Putamen (tissue), 1 donor: ENCODE measurements at places on chromosomes 7 and 10.

DNA sequence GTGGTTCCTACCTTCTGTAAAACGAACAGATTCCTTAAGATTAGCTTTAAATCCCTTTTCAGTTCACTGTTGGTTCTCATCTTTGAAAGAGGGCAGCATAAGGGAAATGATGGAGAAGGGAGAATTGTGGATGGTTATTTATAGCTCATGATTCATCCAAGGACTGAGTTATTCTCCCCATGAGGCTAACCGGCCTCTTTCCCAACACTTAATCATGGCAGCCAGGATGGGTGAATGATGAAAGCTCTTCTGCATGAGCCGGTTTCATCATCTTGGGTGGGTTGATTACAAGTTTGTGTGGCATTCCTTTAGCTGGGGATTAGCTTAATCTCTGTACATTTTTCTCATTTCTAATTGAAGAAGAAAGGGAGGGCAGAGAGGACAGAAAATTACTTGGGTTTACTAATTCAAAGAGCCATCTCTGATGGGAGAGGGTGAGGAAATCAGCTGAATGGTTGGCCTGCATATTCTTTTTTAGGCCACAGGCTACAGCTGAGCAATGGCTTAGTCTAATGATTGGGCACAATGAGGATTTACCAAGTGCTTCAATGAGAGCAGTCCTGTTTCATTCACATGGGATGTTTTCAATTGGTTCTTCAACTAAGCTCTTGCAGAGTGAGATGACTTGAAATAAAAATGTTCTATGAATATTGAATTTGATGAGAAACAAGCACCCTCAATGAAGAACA, 250.0 kb downstream of the BMPER start:
- no peak for DNase-seq

- DNase-seq = no peak
Measured at GRCh38 chr10:61100887-61101286, 156.9 kb upstream of the RHOBTB1 start.

DNA sequence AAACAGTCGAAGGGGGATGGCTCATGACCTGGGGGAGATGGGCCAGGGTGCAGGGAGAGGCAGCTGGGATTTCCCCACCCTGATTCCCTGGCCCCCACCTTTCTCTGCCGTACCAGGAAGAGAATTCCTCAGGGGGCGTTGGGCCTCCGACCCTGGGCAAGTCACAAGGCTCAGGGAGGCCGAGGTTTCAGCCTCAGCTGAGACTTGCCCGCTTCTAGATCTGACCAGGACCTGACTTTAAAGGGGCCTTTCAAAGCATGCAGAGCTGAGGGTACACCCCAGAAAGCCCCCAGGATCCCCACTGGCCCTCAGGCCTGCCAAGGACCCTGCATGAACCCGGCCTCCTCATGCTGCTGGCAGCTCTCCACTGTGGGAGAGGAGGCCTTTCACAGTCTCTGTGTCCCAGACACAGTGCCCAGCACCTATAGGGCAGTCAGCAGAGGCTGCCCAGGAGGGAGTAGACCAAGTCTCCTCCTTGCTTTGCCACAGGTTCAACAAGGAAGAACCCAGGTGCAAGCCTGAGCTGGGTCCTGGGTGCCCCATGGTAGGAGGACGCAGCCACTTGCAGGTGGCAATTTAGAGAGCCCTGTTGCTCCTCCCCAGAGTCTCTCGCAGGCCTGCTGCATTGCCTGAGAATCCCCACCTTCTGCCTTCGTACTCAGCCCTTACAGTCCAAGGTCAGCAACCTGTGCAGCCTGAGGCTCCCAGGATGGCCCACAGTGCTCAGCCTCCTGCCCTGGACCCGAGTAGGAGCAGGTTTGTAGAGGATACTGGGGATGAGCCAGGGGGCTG, 89.3 kb downstream of the CHST15 start:
- DNase-seq = no peak

GRCh38 chr10:53395449-53395848, 622.9 kb upstream of the MBL2 start:
- DNase-seq = no peak

DNA sequence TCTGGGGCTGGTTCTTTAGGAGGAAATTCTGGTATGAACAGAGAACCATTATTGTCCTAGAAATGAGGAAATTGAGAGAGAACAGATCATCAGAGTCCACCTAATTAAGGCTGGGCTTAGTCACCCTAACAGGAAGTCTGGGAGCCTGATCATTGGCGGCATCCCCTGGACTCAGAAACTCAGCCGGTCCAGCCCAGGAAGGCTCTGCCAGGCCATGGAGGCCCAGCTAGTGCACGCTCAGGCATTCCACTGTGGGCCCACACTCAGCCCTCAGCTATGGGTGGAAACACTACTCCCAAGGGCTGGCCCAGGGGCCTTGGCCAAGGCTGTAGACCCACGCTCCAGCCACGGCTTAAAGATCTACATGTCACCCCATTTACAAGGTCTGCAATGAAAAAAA, 109.2 kb downstream of the PTPN20 start:
- no peak for DNase-seq

DNA sequence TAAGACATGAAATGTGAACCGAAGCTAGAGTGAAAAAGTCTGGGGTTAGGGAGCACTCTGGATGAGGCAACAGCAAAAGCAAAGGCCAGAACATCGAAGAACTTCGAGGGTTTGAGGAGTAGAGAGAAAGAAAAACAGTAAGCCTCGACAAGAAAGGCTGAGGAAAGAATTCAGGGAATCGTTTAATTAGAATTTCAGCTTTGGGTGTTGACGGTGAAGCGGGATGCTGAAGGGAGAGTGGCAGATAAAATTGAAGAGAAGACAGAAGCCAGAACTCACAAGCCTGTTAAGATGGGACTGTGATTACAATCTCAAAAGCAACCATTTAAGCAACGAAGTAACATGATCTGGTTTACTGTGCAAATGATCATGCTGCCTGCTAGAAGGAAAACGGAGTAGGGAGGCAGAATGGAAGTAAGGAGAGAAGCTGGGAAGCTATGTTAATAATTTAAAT, 2.1 kb downstream of the TRDMT1 start:
- no peak for DNase-seq

DNA sequence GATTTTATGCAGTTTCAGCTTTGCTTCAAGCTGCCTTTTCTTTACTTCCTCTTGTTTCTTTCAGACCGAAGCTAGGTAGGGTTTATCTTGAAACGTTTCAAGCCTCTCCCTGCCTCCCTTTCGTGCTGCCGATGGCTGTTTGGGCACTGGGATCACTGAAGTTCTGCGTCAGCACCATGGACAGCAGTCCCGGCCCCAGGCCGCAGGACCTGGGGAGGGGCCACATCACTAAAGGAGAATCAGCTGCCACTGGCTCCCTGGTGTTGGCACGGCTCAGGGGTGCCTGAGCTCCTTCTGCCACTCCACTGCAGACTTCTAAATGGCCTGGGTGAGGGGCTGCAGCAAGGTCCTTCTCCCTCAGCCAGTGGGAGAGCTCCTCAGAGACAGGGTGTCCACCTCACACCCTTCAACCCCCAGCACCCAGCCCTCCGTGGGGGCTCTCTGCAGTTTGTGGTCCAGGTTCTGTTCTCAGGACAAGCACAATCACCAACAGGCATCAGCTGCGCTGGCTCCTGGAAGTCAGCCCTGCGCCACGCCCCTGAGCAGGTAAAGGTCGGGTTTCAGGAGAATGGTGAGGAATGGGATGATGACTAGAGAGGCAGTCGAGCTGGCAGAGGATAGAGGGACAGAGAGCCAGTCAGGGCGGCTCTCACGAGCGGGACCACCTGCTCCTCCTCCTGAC, 387.2 kb downstream of the TCERG1L start:
- no peak for DNase-seq

- DNase-seq = no peak
Measured at GRCh38 chr10:79445977-79446757, 743 bp upstream of the ZCCHC24 start.

DNA sequence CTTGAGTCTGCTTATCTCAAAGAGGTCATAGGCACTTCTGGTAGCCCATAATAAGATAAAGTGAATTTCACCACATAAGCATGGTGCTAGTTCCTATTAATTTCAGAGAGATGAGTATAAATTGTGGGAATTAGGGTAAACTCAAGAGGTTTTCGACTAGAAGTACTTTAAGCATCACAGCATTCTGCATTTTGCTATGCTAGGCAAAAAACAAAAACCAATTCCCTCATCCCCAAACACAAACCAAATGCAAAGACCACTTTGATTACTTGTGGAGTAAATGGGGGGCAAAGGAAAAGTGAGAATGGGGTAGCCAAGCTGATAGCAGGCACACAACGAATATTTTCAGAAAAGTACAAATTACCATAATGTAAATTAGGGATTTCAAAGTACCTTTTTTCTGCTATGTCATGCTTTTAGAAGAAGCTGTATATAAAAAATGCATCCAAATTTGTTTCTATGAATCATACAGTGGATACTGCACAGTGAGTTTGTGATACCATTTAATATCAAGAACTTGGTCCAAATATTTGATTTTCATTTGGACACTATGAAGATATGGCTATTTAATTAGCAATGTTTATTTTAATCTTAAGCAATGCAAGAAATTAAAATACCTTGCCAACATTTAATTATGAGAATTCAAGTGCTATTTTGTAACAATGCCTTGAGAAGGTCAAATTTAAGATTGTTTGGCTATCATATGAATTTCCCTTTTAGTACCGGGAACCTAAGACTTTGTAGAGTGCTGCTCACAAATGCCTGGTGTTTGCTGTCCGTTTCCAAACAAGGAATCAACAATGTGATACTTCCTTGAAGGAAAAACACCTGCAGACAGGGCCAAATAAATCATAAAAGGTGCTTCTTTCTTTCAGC, 455.5 kb downstream of the PHTF2 start:
- no peak for DNase-seq

GRCh38 chr10:79490400-79491142, 21.8 kb upstream of the EIF5AL1 start:
- no peak for DNase-seq

DNA sequence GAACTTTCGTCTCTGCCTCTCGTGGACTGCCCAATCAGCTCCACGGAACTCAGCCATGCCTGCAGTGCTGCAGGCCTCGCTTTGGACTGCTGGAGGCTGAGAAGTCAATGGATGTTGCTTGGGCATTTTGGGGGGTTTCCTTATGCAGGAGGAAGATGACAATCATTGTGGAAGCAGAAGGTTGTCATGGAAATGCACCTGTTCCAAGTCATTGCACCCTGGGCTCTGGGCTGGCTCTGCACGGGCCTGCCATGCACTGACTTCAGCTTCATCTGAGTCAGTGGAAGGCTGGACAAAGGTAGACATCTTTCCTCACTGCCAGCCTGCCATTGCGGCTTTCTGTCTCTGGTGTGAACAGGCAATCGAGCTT, 217.3 kb downstream of the RPS24 start:
- no peak for DNase-seq

- DNase-seq = no peak
Measured at GRCh38 chr7:96397936-96398598, 76.2 kb upstream of the SLC25A13 start.

- DNase-seq = no peak
Measured at GRCh38 chr10:100968062-100968736, 1.1 kb upstream of the SEMA4G start.

DNA sequence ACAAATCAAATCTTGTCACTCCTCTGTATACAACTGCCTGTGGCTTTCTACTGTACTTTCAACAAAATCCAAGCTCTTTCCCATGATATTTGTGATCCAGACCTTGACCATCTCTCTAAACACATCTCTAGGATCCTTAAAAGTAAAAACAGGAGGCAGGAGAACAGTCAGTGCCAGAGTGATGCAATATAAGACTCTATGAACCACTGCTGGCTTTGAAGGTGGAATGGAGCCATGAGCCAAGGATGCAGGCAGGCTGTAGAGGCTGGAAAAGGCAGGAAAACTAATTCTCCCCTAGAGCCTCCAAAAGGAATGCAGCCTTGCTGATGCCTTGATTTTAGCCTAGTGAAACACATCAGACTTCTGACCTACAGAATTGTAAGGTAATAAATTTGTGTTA, 45.5 kb upstream of the LRRN3 start:
- DNase-seq = no peak

GRCh38 chr10:122468926-122469781, 7.8 kb downstream of the HTRA1 start:
- DNase-seq = no peak

DNA sequence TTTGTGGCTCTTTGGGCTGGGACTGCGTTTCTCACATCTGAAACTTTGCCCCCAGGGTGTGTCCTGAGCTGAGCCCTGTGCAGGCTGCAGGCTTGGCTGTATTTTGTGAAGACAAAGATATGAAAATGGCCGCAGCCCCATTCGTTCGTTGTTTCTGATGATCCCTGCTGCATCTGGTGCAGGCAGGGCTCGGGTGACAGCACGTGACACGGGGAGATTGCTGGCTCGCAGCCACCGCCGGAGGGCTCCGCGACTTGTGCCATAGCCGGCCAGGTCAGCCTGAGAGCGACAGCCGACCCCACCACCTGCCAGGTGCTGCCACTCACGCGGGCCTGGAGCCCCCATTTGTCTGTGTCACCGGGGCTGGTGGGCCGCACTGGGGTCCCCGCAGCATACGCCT, 81.3 kb downstream of the ZRANB1 start:
- no peak for DNase-seq

DNA sequence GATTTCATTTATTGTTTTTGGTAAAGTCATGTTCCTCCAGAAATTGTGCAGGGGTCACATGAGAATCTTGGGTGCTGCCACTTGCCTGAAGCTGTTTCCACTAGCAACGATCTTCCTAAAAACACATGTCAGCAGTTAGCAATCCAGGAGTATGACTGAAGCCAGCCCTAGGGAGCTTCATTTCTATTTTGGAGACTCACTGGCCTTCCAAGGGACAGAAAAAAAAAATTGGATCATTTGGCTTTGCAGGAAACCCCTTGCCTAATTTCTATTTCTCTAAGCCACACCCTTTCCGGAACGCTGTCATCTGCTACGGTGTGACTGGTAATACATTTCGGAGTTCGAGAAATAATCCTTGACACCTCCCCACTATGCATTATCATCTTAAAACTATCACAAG, 204.7 kb downstream of the TAX1BP1 start:
- no peak for DNase-seq

GRCh38 chr10:120735773-120736371, 115.3 kb upstream of the WDR11 start:
- no peak for DNase-seq

DNA sequence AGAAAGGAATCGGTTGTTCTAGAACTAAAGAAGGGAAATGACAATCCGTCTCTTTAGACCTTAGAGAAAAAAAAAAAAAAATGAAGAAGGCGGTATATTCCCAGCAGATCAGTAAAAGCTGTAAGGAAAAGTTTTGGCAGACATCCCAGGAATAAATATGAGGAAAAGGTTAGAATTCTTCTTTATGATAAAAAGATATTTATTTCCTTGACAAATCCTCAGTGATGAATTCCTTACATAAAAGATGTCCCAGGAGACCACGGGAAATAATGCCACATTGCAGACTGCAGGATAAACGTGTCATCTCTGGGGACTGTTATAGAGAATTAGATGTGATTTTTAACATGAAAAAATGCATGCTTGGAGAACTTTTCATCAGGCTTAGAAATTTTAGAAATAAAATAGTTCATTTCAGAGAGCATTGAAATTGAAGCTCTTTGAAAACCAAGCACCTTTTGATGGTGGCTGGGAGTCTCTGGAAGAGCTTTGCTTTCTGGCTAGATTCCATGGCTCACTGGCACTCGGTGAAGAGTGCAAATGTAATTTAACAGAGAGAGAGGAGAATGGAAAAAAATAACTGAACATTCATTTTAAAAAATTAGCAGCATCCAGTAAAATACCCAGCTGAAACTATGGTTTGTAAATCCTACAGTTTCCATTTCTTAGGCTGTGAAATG, 98.2 kb downstream of the PRPF18 start:
- no peak for DNase-seq

- DNase-seq = no peak
Measured at GRCh38 chr10:132563485-132564248, 26.1 kb downstream of the INPP5A start.
